ENCODE measurements at places on chromosomes 16 and 17.
A peak's percentile ranks its signal among the peaks of the same experiment; 100 is the strongest.

DNA sequence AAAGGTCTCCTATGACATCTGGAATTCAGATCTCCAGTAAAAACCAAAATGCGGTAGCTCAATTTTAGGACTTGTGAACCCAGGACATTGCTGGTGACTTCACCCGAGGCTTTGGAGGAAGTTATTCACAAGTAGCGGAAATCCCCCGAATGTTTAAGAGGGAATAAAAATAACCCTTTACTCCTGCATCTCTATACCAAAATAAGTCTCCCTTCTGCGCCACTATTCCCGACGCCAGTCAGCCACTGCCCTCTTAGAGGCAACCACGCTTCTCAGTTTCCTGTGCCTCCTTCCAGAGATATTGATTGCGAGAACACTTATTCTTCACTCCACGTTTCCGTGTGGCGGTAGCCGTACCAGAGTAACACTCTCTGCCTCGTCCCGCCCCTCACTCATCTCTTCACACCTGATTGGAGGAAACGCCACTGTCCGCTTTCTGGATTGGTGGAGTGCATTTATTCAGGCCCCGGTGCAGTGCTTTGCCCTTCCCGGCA, 27.4 kb downstream of the EMP2 start:
- peak; percentile 56 for DNase-seq

DNA sequence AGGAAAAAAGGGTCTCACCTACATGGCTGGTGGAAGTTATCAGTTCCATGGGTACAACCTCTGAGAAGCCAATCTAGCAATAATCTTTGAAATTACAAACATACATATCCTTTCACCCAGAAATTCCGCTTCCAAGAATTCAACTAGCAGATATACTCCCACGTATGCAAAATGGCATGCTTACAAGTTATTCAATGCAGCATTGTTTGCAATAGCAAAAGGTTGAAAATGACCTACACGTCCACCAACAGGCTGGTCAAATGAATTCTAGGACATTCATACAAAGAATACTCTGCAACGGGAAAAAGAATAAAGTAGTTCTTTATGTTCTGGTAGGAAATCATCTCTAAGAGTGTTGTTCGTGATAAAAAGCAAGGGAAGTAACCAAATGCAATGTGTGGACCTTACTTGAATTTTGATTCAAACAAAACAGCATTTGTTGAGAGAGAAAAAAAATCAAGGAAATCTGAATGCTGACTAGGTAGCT, 63.7 kb upstream of the NLK start:
- no peak for DNase-seq

DNA sequence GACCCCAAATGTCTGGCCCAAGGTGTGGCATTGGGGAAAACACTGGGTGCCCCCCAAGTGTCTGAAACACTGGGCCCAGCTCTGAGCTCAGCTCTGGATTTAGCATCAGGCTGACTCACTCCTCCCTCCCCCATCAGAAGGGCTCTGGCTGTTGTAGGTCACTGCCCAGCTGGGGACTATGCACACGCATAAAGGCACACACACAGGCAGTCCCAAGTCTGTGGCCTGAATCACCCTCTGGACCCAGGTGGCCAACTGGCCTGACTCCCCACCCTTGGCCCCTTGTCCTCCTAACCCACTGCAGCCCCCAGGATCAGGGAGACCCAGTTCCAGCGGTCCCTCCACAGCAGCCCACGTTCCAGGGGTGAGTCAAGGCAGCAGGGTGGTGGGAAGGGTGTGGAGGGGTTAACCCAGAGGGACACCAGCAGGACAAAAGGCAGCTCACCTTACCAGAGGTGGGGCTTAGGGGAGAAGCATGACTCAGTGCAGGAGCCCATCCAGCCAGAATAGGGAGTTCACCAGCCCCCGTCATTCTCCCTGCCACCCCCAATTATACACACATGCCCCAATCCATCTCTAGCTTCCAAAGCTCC, 47.0 kb downstream of the MYO18A start:
- no peak for DNase-seq

DNA sequence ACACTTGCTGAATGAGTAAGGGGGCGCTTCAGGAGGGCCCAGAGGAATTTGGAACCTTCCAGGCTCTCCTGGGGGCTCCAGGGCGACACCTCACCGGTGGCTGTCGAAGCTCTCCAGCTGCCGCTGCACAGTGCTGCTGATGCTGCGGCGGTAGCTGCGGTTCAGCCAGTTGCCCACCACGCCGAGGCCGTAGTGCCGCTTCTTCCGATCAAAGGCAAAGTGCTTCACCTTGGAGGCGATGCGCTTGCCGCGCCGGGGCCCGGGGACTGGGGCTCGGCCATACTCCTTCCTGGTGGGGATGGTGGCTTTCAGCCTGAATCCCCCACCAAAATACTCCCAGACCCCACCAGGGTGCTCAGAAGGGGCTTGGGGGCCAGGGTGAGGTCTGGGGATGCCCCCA, 9.3 kb downstream of the AANAT start:
- DNase-seq, result no peak

- DNase-seq, result no peak
Observed at GRCh38 chr17:42163113-42163512, 8.3 kb upstream of the RAB5C start.

DNA sequence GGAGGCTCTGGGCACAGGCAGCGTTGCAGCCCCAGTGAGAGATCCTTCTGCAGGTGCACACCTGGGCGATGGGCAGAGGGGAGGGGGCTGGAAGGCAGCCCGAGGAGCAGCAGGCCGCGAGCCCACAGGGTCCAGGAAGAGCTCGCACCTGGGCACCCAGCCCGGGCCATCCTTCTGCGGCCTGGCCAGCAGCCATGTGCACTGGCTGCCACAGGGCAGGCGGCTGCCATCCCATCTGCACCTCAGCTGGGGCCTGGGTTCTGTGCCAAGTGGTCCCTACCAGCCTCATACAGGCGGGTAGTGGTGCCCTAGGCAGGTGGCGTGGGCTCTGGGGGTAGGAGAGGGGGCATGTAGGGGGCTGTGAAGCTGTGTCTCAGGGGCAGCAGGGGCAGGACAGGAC, 197.2 kb downstream of the RBFOX3 start:
- no peak for DNase-seq

GRCh38 chr16:72620348-72620747, 427.6 kb downstream of the ZFHX3 start:
- no peak for DNase-seq

- DNase-seq, result no peak
Observed at GRCh38 chr17:3035968-3036280, 27.5 kb downstream of the OR1D5 start.

- no peak for DNase-seq
Observed at GRCh38 chr17:65545705-65546523, 15.5 kb downstream of the AXIN2 start.

DNA sequence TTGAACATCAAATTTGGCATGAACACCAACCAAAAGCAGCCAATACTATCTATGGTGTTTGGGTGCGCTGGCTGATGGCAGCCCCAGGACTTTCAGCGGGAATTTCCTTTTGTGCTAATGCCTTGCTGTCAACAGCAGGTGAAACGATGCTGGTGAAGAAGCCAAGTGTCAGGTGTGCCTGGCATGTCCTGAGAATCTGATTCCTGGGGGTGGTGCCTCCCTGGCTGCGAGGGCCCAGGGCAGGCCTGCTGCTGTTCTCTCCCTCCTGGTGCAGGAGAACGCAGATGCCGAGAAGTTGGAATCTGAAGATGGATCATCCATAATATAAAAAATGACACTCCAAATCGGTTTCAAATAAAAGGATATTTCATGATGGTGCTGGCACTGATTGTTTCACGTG, 62.0 kb upstream of the DNAJA2 start:
- no peak for DNase-seq

DNA sequence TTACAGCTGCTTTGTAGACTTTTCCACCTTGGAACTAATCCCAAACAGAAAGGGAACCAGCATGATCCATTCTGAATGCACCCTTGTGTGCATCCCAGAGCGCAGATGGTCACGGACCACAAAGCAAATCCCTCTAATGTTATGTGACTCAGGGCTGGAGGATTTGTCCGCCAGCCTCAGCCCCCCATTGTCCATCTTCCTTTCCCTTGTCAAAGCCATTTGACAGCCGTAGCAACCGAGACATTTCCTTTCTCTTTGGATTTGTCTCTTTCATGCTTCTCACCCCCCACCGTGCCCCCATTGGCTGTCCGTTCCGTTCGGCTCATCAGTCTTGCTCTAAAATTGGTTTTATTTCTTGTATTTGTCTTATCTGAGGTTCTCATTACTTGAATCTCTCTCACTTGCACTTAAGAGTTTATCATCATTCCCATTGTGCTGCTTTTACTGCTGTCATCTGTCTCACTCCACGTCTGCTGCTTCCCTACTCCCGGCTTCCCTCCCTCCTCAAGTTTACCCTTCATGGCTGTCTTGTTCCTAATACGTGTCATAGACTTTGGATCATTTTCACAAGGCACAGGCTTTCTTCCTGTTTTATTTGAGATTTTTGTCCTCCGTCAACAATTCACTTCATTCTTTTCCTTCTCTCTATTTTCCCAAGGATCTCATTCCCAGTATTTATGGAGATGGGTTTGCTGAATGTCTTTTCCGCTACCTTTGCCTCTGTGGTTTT, 163.4 kb upstream of the ERCC4 start:
- DNase-seq, result no peak

GRCh38 chr16:2072926-2073325, 25.1 kb downstream of the TSC2 start:
- DNase-seq, result no peak

DNA sequence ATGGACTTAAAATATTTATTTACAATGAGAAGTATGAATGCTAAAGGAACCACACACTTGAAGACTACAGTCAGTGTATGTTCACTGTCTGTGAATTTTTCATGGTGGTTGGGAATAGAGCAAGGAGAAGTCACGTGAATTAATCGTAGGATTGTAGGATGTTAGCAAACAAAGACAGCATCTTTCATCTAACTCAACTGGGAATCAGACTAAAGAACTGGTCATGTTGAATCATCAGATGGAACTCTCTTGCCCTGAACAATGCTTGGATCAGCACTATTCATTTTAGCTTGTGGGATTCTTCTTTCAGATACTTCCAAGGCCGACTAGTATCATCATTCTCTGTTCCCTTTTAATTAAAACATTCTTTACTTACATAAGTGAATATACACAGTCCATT, 18.1 kb downstream of the KCNJ2 start:
- no peak for DNase-seq

GRCh38 chr17:14805348-14805747, 459.8 kb downstream of the PMP22 start:
- DNase-seq, result no peak

DNA sequence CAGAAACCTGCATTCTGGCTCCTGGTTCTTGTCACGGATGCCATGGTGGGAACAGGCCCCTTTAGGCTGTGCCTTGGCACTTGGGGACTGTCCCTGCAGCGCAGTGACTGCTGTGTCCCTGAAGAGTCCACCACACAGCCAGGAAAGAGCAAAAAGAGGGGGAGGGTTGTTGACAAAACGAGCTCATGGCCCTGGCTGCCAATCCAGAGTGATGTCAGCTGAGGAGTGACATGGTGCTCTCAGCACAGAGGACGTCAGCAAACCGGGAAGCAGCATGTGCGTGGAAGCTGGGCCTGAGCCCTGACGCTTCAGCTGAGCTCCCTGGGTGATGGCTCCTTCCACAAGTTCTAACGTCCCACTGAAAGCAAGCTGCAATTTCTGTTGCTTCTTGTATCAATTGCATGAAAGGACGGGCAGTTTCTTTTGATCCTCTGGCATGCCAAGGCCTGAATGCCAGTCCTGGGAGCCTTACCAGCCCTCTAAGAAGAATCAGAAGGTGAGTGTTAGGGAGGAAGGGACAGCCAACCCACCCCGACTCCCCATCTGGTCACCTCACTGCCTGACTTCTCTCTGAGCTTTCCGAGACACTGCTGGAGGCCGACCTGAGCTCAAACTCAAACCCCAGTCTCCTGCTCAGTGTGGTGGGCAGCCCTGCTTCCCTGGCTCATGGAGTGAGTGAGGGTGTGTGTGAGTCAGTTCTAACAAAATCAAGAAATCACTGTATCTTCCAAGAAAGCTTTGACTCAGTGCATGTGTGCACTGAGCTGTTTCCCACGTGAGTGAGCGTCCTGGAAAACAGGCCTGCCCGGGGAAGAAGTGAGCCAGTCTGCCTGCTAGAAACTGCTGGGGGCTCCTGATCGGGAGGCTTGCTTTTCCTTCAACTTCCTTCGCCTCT, 14.7 kb upstream of the WNT3 start:
- DNase-seq, result no peak

GRCh38 chr17:81399481-81400153, 4.4 kb downstream of the BAHCC1 start:
- peak; percentile 40 for DNase-seq

GRCh38 chr17:27417596-27418365, 38.5 kb upstream of the KSR1 start:
- DNase-seq, result no peak

- DNase-seq, result no peak
Observed at GRCh38 chr17:13952009-13952750, 117.1 kb upstream of the COX10 start.

- no peak for DNase-seq
Observed at GRCh38 chr17:46053911-46054534, 55.0 kb downstream of the STH start.
